Mammary epithelial cell (primary cell): ENCODE measurements at places on chromosomes 4 and X. TPM values are rescaled to one million over a fixed set of nuclear protein-coding genes. Genes with fewer than 3 reads are reported as not detected.

- no peak for DNase-seq
Observed at GRCh38 chrX:19190902-19191301, 68.6 kb upstream of the ADGRG2 start.

GRCh38 chr4:102321260-102321995, 23.9 kb downstream of the SLC39A8 start:
- no peak for DNase-seq

GRCh38 chr4:183413234-183414200, 30.9 kb upstream of the CDKN2AIP start:
- no peak for DNase-seq

DNA sequence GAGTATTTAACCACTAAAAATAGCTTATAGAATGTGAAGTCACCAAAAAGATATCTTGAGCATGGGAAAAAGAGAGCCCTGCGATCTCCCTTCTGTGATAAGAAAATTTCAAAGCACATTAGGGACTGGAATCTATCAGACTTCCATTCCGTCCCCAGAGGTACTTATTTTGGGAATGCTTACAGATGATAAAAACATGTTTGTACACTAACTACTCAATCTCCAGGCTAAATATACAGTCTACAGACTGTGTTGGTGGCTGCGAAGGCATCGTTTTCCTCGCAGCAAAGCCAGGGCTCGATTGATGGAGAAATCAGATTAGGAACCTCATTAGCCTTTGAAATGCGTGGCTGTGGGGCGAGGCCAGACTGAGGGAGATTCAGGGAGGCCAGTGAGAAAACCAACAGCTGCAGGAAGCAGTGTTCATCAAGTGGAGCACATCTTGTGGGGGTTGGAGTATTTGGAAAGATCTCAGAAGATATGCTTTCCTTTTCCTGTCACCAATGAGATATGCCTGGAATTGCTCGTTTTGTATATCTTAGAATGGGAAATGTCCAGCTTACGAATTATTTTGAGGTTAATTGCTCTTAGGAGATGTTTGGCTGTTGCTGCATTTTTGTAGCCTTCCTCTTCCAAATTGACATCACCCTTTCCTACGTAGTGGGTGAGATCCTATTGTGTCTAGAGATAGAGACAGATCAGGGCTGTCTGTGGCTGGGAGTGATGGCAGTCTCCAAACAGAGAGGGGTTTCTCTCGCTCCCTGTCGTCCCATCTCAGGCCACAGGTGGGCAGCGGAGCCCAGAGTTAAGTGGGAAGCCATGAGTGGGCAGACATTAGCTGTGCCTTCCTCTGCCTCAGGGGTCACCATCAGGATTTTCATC, 224.9 kb upstream of the FAT1 start:
- no peak for DNase-seq

GRCh38 chrX:115058276-115058675, 40.9 kb upstream of the IL13RA2 start:
- DNase-seq: peak; percentile 41

DNA sequence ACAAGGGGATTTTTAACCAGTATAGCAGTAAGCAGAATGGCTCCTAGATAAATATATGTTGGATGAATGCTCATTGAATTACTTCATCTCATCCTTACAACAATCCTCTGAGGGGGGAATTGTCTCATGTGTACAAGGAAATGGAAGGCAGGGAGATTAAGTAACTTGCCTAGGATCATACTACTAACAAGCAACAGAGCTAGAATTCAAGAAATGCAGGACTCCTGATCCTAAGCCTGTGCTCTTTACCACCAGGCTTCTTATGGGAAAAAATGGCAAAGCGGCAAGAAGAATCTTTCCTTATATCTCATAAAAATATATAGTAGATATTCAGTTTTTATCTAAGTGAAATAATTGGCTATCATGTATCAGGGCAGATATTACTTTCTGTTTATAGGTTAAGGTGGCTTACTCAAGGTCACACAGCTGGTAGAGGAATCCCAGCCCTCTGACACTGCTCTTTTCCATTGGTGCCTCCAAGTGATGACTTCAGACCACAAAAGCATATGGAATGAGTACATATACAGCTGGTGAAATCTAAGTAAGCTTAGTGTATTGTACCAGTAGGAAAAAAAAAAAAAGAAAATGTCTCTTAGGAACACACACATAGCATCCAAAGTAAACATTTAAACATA, 2.1 kb downstream of the ABHD18 start:
- DNase-seq: no peak

DNA sequence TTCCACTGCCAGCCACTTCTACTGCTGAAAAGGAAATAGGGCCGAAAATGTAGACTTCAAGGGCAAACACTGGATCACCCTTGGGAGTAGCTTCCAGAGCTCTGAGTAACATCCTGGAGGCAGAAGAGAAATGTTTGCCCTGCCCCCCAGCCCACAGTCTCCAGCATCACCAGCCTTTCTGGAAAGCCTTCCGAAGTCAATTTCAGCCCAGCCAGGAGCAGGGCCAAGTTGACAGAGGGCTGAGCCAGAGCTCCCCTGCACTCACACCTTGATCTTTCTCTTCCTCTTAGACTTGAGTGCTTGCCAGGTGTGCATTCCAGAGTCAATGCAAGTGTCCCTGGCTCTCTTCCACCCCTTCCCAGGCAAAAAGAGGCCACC, 35.2 kb downstream of the SLC25A5 start:
- peak; percentile 68 for DNase-seq

- no peak for DNase-seq
Observed at GRCh38 chr4:7422151-7422897, 12.4 kb downstream of the PSAPL1 start.

- no peak for DNase-seq
Observed at GRCh38 chrX:13285229-13285628, 34.6 kb downstream of the ATXN3L start.

- DNase-seq: no peak
Observed at GRCh38 chr4:77284036-77284435, 127.0 kb downstream of the CCNG2 start.

- DNase-seq: no peak
Observed at GRCh38 chr4:107774681-107775080, 50.1 kb upstream of the SGMS2 start.

- no peak for DNase-seq
Observed at GRCh38 chr4:153733751-153734448, 25.9 kb downstream of the RNF175 start.

DNA sequence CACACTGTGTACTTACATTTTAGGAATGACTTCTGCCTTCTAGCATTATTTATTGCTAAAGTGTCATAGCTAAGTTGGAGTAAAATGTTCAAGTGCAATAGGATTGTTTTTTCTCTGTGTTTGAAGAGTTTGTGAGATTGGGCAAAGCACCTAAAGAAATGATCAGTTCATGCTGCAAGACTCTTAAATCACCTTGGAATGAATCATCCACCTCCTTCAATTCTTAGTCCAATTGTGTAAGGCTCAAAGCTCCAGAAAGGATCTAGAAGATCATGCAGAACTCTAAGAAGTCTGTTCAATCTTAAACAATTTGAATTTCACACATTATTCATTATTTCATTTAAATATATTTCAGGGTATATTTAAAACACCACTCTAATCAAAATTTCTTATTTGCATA, 137.1 kb downstream of the AMELX start:
- DNase-seq: peak; percentile 20

GRCh38 chr4:182536221-182536811, 293.1 kb downstream of the TENM3 start:
- no peak for DNase-seq

DNA sequence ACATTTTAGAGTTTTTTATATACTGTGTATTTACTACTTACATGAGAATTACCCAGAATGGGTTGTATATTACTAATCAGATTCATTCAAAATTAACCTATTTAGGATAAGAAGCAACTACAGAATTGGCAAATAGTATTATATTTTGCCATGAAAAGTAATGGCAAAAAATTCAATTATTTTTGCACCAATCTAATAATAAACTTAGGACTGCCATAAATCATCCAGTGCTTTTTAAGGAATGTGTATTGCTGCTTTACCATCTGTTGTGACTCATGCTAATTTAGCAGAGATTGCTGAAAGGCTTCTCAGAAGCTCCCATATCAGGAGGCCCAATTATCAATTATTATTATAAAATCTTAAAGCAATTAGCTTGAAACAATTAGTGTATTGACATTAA, 24.0 kb downstream of the NPY2R start:
- no peak for DNase-seq

DNA sequence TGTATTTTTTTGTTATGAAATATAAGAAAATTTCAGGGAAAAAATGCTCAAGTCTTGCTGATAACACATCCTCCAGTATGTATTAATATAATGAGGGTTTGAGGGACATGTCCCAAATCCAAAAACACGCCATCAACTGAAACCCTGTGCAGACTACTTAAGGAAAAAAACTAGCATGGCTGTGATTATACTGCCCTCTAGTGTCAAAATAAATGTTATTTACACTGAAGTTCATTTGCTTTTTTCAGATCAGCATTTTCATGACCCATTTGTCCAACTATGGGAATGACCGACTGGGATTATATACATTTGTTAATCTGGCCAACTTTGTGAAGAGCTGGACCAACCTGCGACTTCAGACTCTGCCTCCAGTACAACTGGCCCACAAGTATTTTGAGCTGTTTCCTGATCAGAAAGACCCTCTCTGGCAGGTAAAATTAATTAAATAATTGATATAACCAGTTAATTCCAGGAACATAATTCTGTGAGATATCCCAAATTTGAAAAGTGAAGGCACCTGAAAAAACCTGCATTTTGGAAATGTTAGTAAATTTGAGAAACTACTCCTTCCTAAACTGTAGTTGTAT, 128.5 kb downstream of the PRSS12 start:
- DNase-seq: peak; percentile 40

GRCh38 chr4:140427919-140428471, 547 bp upstream of the CLGN start:
- no peak for DNase-seq

- DNase-seq: no peak
Observed at GRCh38 chr4:211033-211511, 86.8 kb downstream of the ZNF718 start.

DNA sequence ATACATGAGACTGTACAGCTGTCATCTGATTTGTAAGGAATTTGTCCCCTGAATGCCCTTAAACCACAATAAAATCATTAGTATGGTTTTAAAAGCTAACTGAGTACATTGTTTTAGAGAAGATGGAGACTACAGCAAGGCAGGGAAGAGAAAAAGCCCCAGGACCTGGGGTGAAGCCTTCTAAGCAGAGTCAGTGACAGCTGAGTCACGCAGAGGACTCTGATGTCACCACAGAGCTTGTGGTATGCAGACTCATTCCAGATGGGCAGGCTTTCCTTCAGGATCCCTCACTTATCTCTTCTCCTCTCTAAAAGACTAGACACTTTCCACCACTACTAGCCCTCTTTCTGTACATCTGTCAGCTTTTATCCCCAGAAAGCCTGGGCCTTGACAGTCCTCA, 97.1 kb upstream of the ATOH1 start:
- no peak for DNase-seq

DNA sequence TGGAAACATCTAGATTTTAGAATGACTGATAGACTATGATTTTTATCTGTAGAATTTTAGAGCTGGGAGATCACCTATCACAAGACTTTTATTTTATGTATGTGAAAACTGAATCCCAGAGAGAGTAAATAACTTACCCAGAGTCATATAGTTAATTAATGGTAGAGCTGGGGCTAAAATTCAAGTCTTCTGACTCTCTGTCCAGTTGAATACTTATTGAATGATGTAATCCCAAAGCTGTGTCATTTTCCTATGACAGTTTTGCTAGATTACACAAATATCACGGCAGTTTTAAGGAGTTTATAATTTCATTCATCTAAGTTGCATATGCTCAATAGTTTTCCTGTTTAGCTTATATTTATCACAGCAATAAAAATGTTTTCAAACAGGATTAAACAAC, 6.7 kb downstream of the NRK start:
- no peak for DNase-seq

- DNase-seq: no peak
Observed at GRCh38 chr4:109186458-109186945, 116.0 kb downstream of the COL25A1 start.

- DNase-seq: no peak
Observed at GRCh38 chrX:153944140-153944799, at the start of gene RENBP. Gene RENBP, minus strand, starts transcription at chrX:153944643. Its CDS starts 33 bp downstream, at chrX:153944610.

- peak; percentile 44 for DNase-seq
Observed at GRCh38 chr4:53974561-53974960, 89.8 kb downstream of the CHIC2 start.

DNA sequence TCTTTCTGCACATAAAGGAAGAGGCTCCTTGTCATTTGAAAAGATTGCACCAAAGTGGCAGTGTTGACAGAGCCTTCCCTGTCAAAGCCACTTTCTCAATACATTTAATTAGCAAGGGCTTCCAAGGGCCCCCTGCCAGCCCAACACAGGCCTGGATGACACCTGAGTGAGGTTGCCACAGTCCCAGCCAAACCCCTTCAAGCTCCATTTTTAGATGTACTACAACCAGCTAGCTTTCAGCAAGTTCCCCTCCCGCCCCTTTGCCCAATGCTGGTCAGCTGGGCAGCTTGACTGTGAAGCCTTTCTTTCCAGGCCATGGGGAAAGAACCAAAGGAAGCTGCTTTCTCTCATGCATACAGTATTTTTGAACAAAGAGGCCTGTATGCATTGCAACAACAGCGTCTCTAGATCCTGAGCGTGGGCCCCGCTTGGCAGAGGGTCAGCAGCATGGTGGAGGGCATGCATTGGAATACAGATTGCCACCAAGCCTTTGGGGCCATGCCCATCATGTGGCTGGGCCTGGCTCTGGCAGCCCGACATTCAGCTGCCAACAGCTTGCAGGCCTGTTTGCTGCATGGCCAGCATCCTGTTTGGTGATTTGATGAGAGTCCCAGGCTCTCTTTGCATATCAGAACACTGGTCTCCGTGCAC, 261.1 kb upstream of the GATB start:
- no peak for DNase-seq

GRCh38 chr4:30950737-30951136, 230.6 kb downstream of the PCDH7 start:
- peak; percentile 99 for DNase-seq

Gene AWAT2
- total RNA-seq: 0.33 TPM

Gene ESX1
- total RNA-seq: not detected in 2 replicates

Gene HPGDS
- total RNA-seq: not detected in 2 replicates

Gene GABRA4
- not detected in 2 replicates for total RNA-seq

Gene DDX3X
- total RNA-seq: 230 and 266 TPM in 2 replicates

Gene KIF4A
- total RNA-seq: 8.7 and 18.8 TPM in 2 replicates

Gene FAM47E
- 1.5 TPM for total RNA-seq

Gene ETDB
- not detected in 2 replicates for total RNA-seq

Gene FRAS1
- total RNA-seq: 18.6 and 38.1 TPM in 2 replicates

Gene MAEA
- total RNA-seq: 80.4 TPM

Gene UGT2B11
- not detected in 2 replicates for total RNA-seq

Gene CSAG2
- not detected for total RNA-seq

Gene CDKL2
- 5.2 TPM for total RNA-seq

Gene CT55
- total RNA-seq: not detected in 2 replicates

Gene MTTP
- not detected for total RNA-seq
